ENCODE measurements at places on chromosomes 12 and 14.

GRCh38 chr14:83734431-83734830 lies 1795.5 kb upstream of the FLRT2 start:
- no peak overlapping the region for H3K4me3 ChIP-seq
- H3K27ac ChIP-seq: no peak overlapping the region
- no peaks in the 10 kb centered on the region for H3K4me1 ChIP-seq
- DNase-seq: no peak

DNA sequence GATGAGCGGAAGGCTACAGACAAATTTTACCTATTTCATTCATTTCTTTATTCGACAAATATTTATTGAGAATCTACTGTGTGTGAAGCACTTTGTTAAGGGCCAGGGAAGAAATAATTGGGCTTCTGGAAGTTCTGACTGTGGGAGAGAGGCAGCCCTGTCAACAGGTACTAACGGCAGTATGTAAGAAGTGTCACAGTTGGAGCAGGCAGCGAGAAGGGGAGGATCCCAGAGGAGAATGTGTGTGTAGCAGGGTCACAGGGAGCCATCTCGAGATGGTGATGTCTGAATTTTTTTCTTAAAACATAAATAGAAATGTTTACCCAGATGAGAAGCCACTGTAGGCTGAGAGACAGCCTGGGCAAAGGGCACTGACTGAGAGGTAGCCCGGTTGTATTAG lies 163.3 kb upstream of the SLC38A2 start:
- no peak overlapping the region for H3K4me3 ChIP-seq
- H3K27ac ChIP-seq: no peak overlapping the region
- no peaks in the 10 kb centered on the region for H3K4me1 ChIP-seq
- H3K27me3 ChIP-seq: no peaks in the 10 kb centered on the region
- DNase-seq: no peak
- no peaks in the 10 kb centered on the region for H3K36me3 ChIP-seq

DNA sequence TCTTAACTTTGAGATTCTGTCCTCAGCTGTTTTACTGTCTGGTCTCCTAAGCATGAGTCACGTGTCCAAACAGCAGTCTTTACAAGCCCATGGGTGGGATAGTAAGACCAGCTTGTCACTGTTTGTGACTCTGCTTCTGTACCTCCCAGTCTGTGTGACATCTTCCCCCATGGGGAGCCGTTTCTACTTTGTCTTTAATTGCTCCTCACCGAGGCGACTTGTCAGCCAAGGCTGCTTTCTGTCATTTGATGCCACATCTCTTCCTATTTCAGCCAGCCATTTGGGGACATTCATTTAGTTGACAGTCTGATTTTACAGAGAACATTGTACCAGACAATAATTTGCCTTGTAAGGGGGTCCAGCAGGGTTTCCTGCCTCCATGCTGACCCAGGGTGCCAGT lies 534.8 kb downstream of the NRXN3 start:
- DNase-seq: no peak
- no peak overlapping the region for H3K27ac ChIP-seq
- H3K36me3 ChIP-seq: no peaks in the 10 kb centered on the region

GRCh38 chr12:93819050-93819491 lies 141.9 kb downstream of the CRADD start:
- H3K4me1 ChIP-seq: peaks cover 5% of the 10 kb centered on the region
- H3K27ac ChIP-seq: no peak overlapping the region
- H3K36me3 ChIP-seq: no peaks in the 10 kb centered on the region
- H3K4me3 ChIP-seq: no peak overlapping the region
- H3K27me3 ChIP-seq: no peaks in the 10 kb centered on the region

GRCh38 chr12:81176796-81177195 lies 98.9 kb downstream of the ACSS3 start:
- no peak overlapping the region for H3K4me3 ChIP-seq
- no peak for DNase-seq
- peaks cover 7% of the 10 kb centered on the region for H3K36me3 ChIP-seq
- H3K27ac ChIP-seq: no peak overlapping the region
- no peaks in the 10 kb centered on the region for H3K27me3 ChIP-seq

- H3K27me3 ChIP-seq: no peaks in the 10 kb centered on the region
- H3K4me3 ChIP-seq: no peak overlapping the region
- no peaks in the 10 kb centered on the region for H3K36me3 ChIP-seq
- no peak overlapping the region for H3K27ac ChIP-seq
- H3K4me1 ChIP-seq: peaks cover 5% of the 10 kb centered on the region
Measured at GRCh38 chr14:63504648-63505047, 38.5 kb downstream of the PPP2R5E start.

DNA sequence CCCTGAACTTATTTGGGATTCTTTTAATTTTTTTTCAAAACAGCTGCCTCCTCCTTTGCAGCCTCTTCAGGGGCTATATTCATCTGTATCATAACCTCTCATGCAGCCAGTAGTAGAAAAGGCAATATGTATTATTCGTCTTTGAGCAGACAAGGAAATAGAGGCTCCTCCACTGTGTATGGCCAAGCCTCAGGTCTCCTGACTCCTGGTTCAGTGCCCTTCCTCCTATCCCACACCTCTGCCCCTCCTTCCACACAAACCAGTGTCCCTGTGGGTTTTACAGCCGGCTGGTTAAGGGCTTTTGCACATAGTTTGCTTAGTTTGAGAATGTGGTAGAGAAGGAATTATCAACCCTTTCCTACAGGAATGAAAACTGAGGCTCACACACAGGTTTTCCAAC lies 8.8 kb upstream of the ACVRL1 start:
- H3K4me3 ChIP-seq: no peak overlapping the region
- H3K4me1 ChIP-seq: no peaks in the 10 kb centered on the region
- H3K27me3 ChIP-seq: no peaks in the 10 kb centered on the region
- no peak overlapping the region for H3K27ac ChIP-seq

- peaks cover 26% of the 10 kb centered on the region for H3K4me1 ChIP-seq
- H3K27ac ChIP-seq: peak overlapping the region; percentile 82
- no peak for DNase-seq
- H3K4me3 ChIP-seq: peak overlapping the region; percentile 88
Measured at GRCh38 chr14:22597771-22598098, 365 bp upstream of the ABHD4 start.

DNA sequence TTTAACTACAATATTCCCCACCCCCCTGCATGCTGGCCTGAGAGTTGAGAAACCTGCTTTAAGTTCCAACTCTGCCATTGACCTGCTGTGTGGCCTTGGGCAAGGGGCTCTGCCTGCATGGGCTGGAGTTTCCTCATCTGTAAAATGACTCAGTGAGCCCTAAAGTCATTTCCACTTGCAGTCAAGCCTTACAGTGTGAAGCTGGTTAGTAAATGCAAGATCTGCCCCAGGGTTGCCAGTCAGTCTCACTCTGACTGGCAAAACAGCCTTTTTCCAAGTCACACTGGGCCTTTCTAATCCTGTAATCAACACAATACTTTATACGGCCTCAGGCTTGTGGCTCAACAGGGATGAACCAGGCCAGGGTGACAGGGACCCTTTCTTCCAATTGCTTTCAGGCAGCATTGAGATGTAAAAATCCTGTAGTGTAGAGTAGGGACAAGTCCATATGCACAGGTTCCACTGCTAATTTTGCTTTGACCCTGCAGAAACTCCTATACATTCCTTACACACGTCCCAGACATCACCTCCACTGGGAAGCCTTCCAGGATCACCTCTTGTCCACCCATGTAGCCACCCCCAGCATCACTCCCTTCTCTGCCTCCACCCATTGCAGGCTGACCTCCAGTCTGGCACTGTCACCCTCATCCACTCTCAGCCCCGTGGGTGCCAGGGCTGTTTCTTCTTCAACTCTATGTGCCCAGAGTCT lies 42.6 kb upstream of the PRIMA1 start:
- H3K27me3 ChIP-seq: no peaks in the 10 kb centered on the region
- H3K36me3 ChIP-seq: no peaks in the 10 kb centered on the region
- no peak for DNase-seq
- H3K27ac ChIP-seq: no peak overlapping the region
